LHCN-M2 (cell line): ENCODE measurements at places on chromosomes 4 and X.

- DNase-seq, result no peak
Observed at GRCh38 chr4:53902786-53903185, 161.6 kb downstream of the CHIC2 start.

- DNase-seq, result no peak
Observed at GRCh38 chrX:73877687-73878086, 314.7 kb downstream of the CHIC1 start.

GRCh38 chr4:38609614-38610013 is 54.4 kb upstream of the KLF3 start:
- no peak for DNase-seq

- DNase-seq, result no peak
Observed at GRCh38 chr4:181820553-181820952, 422.6 kb upstream of the TENM3 start.

- no peak for DNase-seq
Observed at GRCh38 chrX:153626025-153626633, 20.9 kb upstream of the DUSP9 start.

- DNase-seq, result peak; percentile 44
Observed at GRCh38 chr4:10273030-10273429, 156.4 kb upstream of the WDR1 start.

DNA sequence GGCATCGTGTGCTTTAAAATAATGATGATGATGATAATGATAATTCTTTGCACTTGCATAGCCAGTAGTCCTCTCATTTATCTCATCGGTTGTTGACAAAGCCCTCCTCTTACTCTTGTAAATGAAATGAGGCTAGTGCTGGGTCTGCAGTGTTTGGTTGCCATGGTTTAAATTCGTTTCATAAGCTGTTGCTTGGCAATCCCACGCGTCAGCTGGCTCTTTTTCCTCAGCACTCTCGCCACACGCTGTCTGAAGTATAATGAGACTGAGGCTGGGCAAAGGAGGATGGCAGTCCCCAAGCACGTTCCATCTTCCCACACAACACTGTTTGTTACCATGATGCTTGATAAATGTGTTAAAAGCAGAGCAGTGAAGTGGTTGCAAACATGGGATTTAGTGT is 15.5 kb downstream of the PAGE4 start:
- no peak for DNase-seq

- no peak for DNase-seq
Observed at GRCh38 chrX:49227726-49228125, 5.4 kb downstream of the CACNA1F start.

DNA sequence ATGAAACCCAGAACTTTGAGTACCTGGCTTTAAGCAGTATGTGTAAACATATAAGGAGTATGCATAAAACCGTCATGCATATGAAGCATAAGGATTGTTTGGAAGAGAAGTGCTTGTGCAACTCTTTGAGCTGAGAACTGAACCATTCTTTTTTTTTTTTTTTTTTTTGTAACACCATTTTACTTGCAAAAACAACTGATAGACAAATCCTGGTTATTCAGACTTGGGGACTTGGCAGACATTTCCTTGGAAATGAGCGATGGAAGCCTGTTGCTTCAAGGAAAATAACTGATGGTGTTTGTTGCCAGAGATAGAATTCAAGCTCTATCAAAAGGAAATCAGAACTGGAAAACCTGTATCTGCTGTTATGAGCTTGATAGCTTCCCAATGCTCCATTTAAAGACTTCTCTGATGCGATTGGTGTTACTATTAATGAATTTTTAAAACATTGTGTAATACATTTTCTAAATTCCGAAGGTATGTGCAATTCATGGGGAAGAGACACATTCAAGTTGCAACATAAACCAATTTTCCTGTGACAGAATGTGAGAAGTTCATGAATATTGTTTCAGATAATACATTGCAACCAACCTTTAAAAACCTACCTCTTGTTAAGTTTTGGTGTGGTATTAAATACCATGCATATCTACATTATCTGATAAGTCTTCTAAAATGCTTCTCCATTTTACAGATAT is 47.0 kb upstream of the FAT1 start:
- peak; percentile 75 for DNase-seq

- DNase-seq, result no peak
Observed at GRCh38 chr4:68906780-68907137, 44.8 kb downstream of the UGT2A3 start.

GRCh38 chr4:169047956-169048355 is 37.9 kb upstream of the CBR4 start:
- DNase-seq, result no peak

DNA sequence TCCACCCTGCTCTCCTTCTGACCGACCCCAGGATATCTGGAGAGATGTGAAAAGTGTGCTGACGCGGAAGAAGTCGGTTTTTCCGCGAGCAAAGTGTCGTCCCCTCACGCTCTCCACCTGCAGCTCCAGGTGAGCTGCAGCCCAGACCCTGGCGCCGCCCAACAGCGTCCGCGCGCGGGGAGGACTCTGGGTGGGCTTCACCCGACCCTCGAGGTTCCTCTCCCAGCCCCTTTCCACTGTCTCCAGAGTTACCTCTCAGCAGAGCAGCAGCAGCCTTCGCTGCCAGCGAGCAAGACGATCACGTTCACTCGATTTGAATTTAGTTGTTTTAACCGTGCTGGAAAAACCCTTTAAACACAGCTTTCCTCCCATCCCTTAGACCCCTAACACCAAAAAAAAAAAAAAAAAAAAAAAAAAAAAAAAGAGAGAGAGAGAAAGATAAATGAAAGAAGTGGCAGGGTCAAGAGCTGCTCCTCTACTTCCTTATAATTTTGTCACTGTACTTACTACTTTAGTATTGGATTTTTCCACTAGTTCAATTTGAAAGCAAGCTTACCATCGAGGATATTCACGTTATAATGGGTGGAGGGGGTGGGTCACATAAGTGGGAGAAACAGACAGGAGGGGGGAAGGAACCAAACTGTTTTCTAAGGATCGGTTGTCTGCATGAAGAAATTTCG is 758 bp upstream of the NR3C2 start:
- DNase-seq, result peak; percentile 11

DNA sequence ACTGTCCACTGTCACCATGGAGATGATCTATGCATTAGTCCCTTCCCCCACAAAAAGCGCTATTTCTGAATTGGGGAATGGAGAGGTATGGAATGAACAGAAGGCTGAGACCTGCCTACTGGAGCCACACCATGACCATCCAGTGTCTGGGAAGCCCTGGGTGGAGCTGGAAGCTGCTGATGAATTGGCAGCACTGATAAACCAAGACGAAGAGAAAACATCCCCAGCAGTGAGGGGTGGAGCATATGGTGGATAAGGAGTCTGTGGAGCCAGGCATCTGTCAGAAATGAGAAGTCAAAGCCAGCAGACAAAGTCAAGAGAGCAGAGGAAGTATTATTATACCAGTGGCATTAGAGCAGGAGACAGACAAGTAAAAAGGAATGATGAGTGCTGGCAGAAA is 13.2 kb downstream of the CC2D2A start:
- no peak for DNase-seq

DNA sequence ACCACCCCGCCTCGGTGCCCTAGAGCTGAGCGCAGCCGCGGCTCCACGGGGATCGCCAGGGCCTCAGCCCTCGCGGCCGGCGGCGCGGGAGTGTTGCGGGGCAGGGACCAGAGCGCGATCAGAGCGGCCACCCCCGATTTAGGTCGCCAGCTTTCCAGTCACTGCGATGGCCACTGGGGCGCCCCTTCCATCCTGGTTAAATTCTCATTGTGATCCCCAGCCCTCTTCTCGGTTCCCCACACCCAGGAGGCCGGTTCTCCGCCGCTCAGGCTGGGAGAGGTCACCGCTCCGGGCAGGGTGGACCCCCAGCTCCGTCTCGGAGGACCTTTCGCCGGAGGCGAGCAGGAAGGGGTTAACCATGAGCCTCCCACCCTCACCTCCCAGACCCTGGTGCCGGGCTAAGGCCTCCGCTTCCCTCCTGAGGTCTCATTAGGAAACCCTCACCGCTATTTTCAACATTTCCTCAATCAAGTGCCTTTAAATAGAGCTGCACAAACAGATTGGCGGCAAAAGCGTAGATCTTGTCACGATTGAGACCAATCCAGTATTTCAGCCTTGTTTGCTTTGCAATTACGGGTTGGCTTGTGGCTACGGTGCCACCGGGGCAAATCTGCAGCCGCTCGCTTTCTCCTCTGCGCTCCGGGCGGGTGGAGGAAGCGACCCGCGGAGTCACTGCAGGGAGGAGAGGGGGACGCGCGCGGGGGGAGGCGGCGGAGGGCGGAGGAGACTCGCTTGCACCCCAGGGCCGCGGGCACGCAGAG is 8.3 kb upstream of the HAND2 start:
- DNase-seq, result no peak

DNA sequence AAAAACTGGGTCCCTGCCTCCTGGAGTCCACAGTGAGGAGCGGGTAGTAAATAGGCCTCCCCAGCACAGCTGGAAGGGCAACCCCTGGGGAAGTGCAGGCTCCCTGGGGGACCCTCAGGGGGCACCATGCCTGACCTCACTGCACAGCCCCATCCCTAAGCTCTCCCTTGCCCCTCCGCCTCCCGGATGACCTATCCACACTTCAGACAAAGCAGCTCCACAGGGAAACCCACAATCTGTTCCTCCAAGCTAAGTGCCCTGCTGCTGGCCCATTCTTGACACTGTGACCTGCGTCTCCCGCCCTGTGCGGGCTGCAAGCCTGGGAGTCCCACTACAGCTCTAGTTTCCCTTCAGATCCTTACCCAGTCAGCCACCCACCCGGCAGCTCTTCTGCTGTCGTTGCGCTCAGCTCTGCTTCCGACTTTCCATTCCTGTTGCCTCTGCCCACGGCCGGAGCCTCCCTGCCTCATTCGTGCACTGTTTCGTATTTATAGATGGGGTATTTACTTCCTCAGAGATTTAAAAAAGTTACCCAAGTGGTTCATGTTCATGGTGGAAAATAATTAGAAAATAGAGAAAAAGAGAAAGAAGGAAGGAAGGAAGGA is 47.0 kb upstream of the STOX2 start:
- no peak for DNase-seq

DNA sequence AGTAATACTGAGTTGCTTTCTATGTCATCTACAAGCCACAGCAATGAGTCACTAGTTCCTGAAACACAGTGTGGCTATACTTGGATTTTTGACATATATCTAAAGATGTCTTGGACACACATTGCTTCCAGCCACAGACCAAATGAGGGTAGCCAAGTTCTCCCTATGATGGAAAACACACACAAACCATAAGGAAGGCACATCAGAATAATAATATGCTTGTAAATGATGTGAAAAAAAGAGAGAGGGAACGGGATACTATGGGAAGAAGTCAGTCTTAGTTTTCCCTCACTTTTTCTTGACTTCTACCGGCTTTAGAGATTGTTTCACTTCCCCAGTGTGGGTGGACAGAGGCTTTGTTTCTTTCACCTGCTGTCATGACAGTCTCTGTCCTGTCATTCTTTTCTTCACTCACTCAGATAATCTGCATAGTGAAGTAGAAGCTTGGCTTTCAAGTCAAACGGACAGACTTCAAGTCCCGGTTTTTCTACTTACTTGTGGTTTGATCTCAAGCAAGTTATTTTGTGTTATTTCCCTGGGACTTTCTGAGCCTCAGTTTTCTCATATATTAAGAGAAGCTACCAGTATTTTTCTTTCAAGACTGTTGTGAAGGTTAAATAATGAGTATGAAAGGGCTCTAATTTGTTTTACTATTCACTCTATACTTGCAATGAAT is 34.7 kb downstream of the P2RY10 start:
- DNase-seq, result no peak

DNA sequence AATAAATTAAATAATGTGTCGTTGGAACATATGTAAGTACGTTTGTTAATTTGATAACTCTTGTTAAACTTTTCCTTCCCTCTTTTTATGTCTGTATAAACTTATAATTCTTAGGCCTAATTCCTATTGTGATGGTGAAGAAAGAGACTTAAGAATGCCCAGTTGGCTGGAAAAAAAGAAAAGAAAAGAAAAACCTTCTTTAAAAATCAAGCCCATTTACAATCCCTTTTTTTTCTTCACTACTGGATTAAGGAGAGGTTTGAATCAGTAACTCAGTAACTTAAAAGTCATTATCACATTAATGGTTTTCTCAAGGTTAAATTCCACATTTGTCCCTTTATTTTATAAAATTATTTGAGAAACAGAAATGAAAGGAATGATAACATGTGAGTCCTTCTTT is 253.3 kb upstream of the MAGEB2 start:
- no peak for DNase-seq

GRCh38 chr4:142043509-142043908 is 407.1 kb downstream of the IL15 start:
- peak; percentile 58 for DNase-seq

GRCh38 chr4:112700679-112701078 is 63.7 kb downstream of the LARP7 start:
- no peak for DNase-seq

- no peak for DNase-seq
Observed at GRCh38 chr4:68864438-68865187, 48.8 kb downstream of the UGT2B10 start.

DNA sequence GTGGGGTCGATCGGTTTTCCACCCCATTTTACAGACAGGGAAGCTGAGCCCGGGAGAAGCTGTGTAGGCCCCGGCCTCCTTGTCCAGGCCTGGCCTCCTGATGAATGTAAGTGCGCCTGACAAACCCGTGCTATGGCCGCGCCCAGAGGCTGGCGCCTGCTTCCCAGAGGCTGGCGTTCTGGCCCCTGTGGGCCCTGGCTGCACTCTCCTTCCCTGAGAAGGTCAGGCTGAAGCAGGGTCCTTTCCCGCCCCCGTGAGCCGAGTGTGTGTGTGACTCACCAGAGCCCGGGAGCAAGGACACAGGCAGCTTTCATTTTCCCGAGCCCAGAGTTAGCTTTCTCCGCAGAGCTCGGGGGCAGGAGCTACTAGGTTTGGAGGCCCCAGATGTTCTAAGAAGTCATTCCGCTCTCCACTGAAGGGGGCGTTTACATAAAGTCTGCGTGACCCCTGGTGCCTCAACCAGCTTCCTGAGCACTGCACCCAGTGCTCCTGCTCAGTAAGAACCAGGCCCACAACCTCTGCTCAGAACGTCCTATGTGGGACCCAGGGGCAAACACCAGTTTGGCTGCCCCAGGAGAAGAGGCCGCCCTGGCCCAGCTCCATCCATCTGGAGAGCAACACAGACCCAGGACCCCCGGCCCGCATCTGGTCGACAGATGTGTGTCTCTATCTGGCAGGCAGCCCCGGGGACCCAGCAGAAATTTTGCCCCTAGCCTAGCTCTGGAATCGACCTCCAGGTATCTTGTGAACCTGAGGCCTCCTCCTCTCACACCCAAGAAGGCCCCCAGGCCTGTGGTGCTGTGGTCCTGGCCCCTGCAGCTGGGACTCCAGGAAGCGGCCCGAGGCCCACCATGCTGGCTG is 13.6 kb downstream of the UVSSA start:
- no peak for DNase-seq
